ENCODE measurements at places on chromosomes 7 and 10. TPM values are rescaled to one million over a fixed set of nuclear protein-coding genes. Genes with fewer than 3 reads are reported as not detected.

- H3K27ac ChIP-seq: no peak overlapping the region
- no peak overlapping the region for H3K4me3 ChIP-seq
- H3K36me3 ChIP-seq: peaks cover 3% of the 10 kb centered on the region
- no peaks in the 10 kb centered on the region for H3K4me1 ChIP-seq
Observed at GRCh38 chr7:31710171-31710570, 23.2 kb downstream of the PPP1R17 start.

DNA sequence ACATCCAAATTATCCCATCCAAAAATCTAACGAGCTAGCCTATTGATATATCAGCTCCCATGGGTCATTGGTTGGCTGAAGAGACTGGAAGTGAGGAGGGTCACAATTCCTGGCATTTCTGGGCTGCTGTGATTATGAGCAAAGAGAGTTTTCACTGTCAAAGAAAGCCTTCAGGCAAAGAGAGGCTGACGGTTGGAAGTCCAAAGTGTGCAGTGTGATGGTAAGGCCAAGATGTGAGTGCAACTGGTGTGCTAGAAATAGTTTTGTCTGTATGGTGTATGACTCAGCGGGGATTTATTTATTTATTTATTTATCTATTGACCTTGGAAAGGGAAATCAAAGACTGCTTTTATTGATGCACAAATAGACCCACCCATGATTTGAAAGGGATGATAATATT is 75.0 kb downstream of the AASS start:
- peak overlapping the region; percentile 61 for H3K27ac ChIP-seq
- no peak overlapping the region for H3K4me3 ChIP-seq
- peaks cover 2% of the 10 kb centered on the region for H3K4me1 ChIP-seq
- DNase-seq: no peak

DNA sequence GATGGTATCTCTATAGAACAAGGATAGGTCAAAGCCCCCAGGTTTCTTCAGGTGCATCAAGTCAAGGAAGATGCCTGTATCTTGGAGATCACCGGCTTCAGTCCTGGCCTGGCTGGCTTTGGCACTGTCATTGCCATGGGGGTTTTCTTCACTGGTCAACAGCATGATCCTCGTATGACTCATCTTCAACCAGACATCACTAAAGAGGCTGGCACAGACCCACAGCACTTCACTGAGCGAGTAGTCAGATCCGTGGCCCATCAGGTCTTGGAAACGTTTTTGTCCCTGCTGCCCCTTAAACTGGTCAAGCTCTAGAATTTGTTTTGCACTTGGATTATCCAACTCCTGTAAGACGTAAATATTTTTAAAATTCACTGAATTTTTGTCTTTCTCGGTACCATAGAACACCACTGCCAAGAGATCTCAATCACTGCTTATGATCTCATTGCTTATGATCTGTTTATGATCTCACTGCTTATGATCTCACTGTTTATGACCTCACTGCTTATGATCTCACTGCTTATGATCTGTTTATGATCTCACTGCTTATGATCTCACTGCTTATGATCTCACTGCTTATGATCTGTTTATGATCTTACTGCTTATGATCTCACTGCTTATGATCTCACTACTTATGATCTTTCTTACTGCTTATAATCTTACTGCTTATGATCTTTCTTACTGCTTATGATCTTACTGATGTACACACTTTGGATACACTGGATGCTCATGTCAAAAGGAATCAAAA is 135.2 kb downstream of the CYP26A1 start:
- no peak for DNase-seq
- H3K27ac ChIP-seq: no peak overlapping the region
- H3K36me3 ChIP-seq: no peaks in the 10 kb centered on the region
- no peaks in the 10 kb centered on the region for H3K4me1 ChIP-seq
- no peaks in the 10 kb centered on the region for H3K27me3 ChIP-seq
- no peak overlapping the region for H3K4me3 ChIP-seq

DNA sequence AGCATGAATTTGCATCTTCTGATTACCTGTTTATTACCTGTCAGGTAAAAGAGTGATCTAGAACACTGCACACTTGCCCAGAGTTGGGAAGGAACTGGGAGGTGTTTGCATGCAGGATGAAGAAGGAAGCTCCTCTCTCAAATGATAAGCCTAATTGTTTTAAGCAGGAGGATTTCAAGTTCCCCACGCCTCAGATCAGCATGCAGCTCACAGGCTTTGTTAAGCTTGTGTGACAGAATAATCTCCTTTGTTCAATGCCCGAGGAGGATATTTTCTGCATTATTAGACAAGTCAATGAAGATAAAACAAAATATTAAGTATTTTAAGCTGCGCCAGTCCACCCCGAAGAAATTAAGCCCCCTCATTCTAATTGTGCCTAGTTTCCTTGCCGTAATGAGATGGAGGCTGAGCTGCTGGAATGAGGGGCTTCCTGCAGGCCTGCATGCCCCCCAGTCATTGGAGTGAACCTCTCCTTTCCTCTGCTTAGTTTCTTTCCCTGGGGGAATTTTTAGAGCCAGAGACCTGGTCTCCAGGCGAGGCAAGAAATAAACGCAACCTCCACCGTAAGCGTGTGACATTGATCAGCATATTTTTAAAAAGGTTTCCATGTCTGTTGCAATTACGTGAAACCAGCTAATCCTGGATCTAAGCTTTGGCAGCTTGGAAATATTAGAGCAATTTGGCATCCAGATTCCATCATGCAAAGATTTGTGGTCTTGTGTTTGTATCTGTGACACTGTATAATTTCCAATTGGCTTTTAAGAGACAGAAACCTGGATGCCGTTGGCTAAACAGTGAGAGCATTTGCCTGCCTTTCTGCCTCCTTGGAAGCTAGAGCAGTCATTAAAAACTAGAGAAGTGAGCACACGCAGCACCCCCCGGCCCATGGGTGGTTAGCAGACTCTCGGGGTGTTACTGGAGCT is 376.0 kb downstream of the GALNT17 start:
- no peaks in the 10 kb centered on the region for H3K36me3 ChIP-seq
- no peak for DNase-seq
- peaks cover 15% of the 10 kb centered on the region for H3K27me3 ChIP-seq
- H3K4me1 ChIP-seq: no peaks in the 10 kb centered on the region

Gene GHRHR
- not detected for total RNA-seq

- H3K4me3 ChIP-seq: no peak overlapping the region
- peaks cover 4% of the 10 kb centered on the region for H3K36me3 ChIP-seq
- no peak overlapping the region for H3K27ac ChIP-seq
- no peaks in the 10 kb centered on the region for H3K27me3 ChIP-seq
- no peaks in the 10 kb centered on the region for H3K4me1 ChIP-seq
- DNase-seq: no peak
Observed at GRCh38 chr7:106344861-106345260, 60.1 kb upstream of the NAMPT start.

GRCh38 chr7:18151422-18151821 is 123.8 kb upstream of the PRPS1L1 start:
- H3K4me1 ChIP-seq: peaks cover 10% of the 10 kb centered on the region
- H3K36me3 ChIP-seq: no peaks in the 10 kb centered on the region
- no peaks in the 10 kb centered on the region for H3K27me3 ChIP-seq
- no peak for DNase-seq

Gene AMPH
- total RNA-seq: 1.9 TPM

GRCh38 chr10:91000470-91000869 is 79.6 kb upstream of the ANKRD1 start:
- H3K4me1 ChIP-seq: peaks cover 2% of the 10 kb centered on the region
- H3K4me3 ChIP-seq: no peak overlapping the region
- no peaks in the 10 kb centered on the region for H3K36me3 ChIP-seq
- DNase-seq: no peak
- H3K27ac ChIP-seq: no peak overlapping the region

- H3K4me1 ChIP-seq: peaks cover 8% of the 10 kb centered on the region
- no peaks in the 10 kb centered on the region for H3K27me3 ChIP-seq
- no peak overlapping the region for H3K4me3 ChIP-seq
- no peak overlapping the region for H3K27ac ChIP-seq
- peaks cover 17% of the 10 kb centered on the region for H3K36me3 ChIP-seq
Observed at GRCh38 chr7:1938788-1939433, 268.8 kb downstream of the ELFN1 start.

GRCh38 chr7:70612811-70613210 is 519.1 kb upstream of the GALNT17 start:
- no peak overlapping the region for H3K27ac ChIP-seq
- no peak for DNase-seq
- no peaks in the 10 kb centered on the region for H3K36me3 ChIP-seq
- no peak overlapping the region for H3K4me3 ChIP-seq
- H3K27me3 ChIP-seq: peaks cover 11% of the 10 kb centered on the region

Gene TET1
- total RNA-seq: 36.2 TPM
